Cerebellum (tissue), 4 donors: ENCODE measurements at places on chromosomes 4 and X.

- no peak for DNase-seq
Observed at GRCh38 chr4:2743518-2744445, 12.4 kb downstream of the TNIP2 start.

DNA sequence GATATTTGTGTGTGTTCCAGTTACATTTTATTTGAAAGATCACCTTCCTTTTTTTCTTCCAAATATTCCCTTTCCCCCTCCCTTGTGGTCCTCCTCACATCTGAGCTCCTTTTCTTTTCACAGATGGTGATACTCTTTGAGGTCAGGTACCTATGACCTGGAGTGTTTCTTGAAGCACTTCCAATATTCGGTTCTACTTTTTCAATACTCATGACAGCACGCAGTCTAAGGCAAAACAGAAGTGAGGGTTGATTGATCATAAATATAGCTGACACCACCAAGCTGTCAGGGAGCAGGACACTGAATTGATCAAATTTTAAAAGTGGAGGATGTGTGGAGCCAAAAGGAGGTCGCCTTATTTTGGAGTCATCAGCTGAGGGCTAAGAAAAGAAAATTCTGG, 334.4 kb upstream of the MAGEB2 start:
- DNase-seq: no peak

DNA sequence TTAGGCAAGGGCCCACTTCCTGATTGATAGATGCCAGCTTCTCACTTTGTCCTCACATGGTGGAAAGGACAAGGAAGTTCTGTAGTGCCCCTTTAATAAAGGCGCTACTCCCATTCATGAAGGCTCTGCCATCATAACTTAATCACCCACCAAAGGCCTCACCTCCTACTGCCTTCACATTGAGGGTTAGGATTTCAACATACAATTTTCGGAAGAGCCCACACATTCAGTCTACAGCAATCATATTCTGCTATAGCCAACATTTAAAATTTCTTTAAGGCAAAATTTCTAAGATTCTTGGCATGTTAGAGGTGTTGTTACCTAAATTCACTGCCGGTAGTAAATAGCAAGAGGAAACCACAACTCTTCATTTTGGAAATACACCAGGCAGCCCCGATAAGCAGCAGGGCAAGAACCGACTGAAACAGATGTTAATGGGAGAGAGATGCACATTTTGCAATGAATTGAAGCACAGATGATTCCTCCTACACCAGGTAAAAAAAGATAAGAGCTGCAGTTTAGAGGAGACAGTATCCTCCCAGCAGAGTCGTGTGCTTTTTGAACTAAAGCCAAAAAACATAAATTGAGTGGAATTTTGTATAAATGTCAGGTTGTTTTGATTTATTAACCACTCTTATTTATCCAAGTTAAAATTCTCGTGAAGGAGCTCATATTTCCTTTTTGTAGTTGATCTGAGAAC, 594.9 kb downstream of the KCTD8 start:
- no peak for DNase-seq

DNA sequence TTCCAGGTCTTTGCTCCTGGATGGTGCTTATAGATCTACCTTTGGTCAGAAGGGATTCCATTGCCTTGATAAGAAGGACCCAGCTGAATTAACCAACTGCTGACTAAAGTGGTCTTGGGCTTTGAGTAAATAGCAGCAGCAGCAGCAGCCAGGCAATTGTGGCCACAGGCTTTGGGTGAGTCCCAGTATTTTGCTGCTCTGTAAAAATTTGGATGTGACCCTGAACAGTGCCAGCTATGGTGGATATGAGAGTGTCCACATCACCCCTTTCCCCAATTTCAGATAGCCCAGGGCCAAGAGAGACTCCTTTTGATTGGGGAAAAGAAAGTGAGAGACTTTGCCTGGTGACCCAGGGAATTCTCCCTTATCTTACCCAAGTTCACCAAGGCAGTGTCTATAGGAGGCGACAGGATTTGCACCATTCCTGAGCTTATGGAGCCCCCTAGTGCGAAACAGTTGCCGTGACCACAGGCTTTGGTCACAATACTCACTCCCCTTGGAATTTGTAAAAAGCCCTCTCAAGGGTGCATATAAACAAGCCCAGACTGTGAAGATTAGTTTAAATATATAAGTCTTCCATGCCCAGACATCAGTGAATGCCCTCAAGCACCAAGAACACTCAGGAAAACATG, 518.0 kb downstream of the TMA16 start:
- DNase-seq: no peak

DNA sequence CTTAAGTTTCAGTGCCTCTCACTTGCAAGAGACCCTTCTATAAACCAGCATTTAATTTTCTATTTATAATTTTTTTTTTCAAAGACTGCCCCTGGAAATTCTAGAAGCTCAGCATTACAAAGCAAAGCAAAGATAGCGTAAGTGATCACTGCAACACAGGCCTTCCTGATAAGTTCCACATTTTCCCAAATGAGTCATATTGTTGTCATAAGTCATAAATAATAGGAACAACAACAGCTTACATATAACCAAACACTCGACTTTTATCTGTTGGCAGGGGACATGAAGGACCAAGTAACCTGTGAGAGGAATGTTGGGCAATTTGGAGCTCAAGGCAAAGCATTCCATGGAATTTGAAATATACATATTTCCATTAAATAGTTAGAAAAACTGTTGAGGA, 815.5 kb downstream of the DMD start:
- DNase-seq: no peak
